Common myeloid progenitor, CD34-positive (primary cell): ENCODE measurements at places on chromosomes 5 and 9.

- DNase-seq, result no peak
These were observed 78.8 kb downstream of the NLN start for GRCh38 chr5:65800775-65801174.

DNA sequence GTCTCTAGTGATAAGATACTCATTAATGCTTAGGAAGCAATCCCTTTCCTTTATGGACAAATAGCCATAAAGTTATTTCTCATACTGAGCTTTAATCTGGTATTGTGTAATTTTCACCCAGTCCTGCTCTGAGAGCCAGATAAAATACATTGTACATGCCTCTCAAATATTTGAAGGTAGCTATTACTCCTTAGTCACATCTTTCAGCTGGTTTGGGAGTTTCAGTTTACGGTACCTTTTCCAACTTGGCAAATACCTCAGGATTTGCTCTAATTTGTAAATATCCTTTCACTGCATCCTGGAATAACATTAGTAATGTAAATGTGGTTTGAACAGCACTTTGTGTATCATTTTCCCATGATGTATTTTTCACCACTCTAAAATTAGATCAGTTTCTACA, 47.4 kb downstream of the ABHD17B start:
- DNase-seq, result no peak

GRCh38 chr5:180136630-180137381, 65.2 kb upstream of the RNF130 start:
- no peak for DNase-seq

DNA sequence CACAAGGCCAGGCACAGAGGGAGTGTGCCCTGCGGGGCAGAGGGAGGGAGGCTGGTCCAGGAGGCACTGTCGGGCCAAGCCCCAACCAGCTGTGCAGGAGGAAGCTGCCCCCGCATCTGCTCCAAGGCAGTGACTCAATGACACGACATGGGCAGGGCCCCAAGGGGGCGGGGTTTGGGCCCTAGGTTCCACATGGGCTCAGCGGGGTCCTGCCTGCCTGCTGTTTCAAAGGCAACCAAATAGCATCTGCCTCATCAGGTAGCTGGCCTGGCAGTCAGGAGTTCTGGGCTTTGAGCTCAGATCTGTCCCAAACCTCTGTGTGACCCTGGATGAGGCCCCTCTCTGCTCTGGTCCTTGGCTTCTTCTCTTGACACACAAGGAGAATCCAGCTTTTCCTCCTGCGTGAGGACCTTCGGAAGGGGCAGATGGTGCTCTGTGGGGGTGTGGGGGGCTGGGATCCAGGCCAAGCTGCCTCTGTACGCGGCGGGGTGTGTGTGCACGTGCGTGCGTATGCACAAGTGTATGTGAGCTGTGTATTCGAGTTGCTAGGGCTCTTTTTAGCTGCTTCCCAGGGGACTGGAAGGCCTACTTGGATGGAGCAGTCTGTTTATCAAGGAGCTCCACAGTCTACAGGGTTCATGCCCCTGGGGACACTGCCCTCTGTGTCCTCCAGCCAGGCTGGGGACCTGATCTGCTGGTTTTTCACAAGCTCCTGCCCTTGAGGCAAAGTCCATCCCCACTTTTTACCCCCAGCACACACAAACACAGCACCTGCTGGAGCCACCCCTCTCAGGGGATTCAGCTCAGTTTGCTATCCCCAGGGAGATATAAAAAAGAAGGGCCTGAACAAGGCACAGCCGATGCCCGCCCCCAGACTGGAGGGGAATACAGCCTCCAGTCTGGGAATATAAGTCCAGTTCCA, 138.9 kb downstream of the RGS3 start:
- no peak for DNase-seq
